Natural killer cell (primary cell): ENCODE measurements at places on chromosomes 13 and 19.

DNA sequence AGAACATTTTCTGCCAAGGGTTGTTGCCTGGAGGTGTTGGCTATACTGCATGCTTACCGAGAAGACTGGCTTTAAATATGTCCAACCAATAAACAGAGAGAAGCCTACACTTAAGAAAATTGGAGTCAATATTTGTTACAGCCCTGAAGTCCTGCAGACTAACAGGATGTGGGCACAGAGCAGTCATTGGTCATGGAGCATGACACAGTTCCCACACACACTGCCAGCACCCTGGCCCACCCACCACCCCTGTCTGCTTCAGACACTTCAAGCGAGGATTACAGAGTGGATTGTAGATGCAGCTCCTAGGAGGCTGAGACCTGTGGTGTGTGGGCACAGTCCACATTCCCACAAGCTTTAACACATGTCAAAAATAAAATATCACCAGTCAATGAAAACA lies 21.0 kb upstream of the SERP2 start:
- no peaks in the 10 kb centered on the region for H3K27me3 ChIP-seq
- no peak overlapping the region for H3K4me3 ChIP-seq
- H3K4me1 ChIP-seq, result peaks cover 25% of the 10 kb centered on the region
- H3K36me3 ChIP-seq, result no peaks in the 10 kb centered on the region
- DNase-seq, result peak; percentile 21
- peak overlapping the region; percentile 63 for H3K27ac ChIP-seq

DNA sequence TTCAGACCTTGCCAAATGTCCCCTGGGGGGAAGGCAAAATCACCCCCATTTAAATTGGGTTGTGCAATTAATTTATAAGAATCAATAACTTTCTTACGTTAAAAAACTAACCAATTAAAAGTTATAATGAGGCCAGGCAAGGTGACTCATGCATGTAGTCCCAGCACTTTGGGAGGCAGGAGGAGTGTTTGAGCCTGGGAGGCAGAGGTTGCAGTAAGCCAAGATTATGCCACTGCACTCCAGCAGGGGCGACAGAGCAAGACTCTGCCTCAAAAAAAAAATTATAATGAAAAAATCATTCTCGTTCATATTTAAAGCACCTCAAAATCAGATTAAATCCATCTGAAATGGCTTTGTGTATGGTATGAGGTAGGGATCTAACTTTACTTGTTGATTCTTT lies 18.4 kb upstream of the SIGLEC14 start:
- H3K27ac ChIP-seq, result no peak overlapping the region
- no peak for DNase-seq
- H3K36me3 ChIP-seq, result no peaks in the 10 kb centered on the region
- H3K4me3 ChIP-seq, result no peak overlapping the region
- H3K4me1 ChIP-seq, result no peaks in the 10 kb centered on the region
- H3K27me3 ChIP-seq, result peaks cover 8% of the 10 kb centered on the region

- H3K4me3 ChIP-seq, result no peak overlapping the region
- no peaks in the 10 kb centered on the region for H3K36me3 ChIP-seq
- H3K4me1 ChIP-seq, result no peaks in the 10 kb centered on the region
- H3K27ac ChIP-seq, result no peak overlapping the region
- no peak for DNase-seq
- H3K27me3 ChIP-seq, result no peaks in the 10 kb centered on the region
These were observed 1074.3 kb upstream of the SLC10A2 start for GRCh38 chr13:104140552-104140951.

DNA sequence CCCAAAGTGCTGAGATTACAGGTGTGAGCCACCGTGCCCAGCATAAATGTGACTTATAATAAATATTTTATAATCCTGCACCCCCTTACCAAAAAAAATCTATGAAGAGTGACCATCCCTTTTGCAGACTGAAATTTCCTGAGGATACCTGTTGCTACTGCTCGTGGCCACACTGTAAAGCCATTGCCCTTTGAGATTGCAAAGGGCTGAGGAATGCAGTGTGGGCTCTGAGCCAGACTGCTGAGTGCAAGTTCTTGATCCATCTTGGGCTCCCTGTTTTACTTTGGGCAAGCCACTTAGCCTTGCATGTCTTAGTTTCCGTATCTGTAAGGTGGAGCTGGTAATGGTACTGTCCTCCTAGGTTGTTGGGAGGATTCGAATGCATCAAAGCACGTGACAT lies 23.4 kb downstream of the SIPA1L3 start:
- no peaks in the 10 kb centered on the region for H3K36me3 ChIP-seq
- DNase-seq, result no peak
- H3K4me3 ChIP-seq, result no peak overlapping the region

GRCh38 chr13:30535046-30535445 lies 69.3 kb upstream of the HMGB1 start:
- H3K4me3 ChIP-seq, result no peak overlapping the region
- no peaks in the 10 kb centered on the region for H3K4me1 ChIP-seq
- H3K27ac ChIP-seq, result no peak overlapping the region

- DNase-seq, result no peak
- peaks cover 13% of the 10 kb centered on the region for H3K36me3 ChIP-seq
- no peak overlapping the region for H3K4me3 ChIP-seq
- H3K4me1 ChIP-seq, result no peaks in the 10 kb centered on the region
These were observed 19.6 kb downstream of the RNF6 start for GRCh38 chr13:26202365-26202972.

GRCh38 chr13:33994198-33994597 lies 176.2 kb downstream of the RFC3 start:
- no peaks in the 10 kb centered on the region for H3K27me3 ChIP-seq
- H3K27ac ChIP-seq, result no peak overlapping the region
- no peak overlapping the region for H3K4me3 ChIP-seq
- H3K4me1 ChIP-seq, result no peaks in the 10 kb centered on the region
- DNase-seq, result no peak

- no peaks in the 10 kb centered on the region for H3K36me3 ChIP-seq
- H3K4me3 ChIP-seq, result no peak overlapping the region
- H3K4me1 ChIP-seq, result no peaks in the 10 kb centered on the region
These were observed 49.3 kb downstream of the UFM1 start for GRCh38 chr13:38398711-38399493.

GRCh38 chr13:109366525-109366924 lies 419.9 kb downstream of the IRS2 start:
- no peaks in the 10 kb centered on the region for H3K36me3 ChIP-seq
- no peak for DNase-seq

- peaks cover 54% of the 10 kb centered on the region for H3K4me1 ChIP-seq
- no peaks in the 10 kb centered on the region for H3K36me3 ChIP-seq
- no peaks in the 10 kb centered on the region for H3K27me3 ChIP-seq
These were observed 576 bp downstream of the DOT1L start for GRCh38 chr19:2164020-2164998.

- no peak overlapping the region for H3K27ac ChIP-seq
- peaks cover 4% of the 10 kb centered on the region for H3K4me1 ChIP-seq
- DNase-seq, result no peak
- no peaks in the 10 kb centered on the region for H3K27me3 ChIP-seq
- no peaks in the 10 kb centered on the region for H3K36me3 ChIP-seq
These were observed 116.7 kb downstream of the KLF12 start for GRCh38 chr13:74017301-74018061.

DNA sequence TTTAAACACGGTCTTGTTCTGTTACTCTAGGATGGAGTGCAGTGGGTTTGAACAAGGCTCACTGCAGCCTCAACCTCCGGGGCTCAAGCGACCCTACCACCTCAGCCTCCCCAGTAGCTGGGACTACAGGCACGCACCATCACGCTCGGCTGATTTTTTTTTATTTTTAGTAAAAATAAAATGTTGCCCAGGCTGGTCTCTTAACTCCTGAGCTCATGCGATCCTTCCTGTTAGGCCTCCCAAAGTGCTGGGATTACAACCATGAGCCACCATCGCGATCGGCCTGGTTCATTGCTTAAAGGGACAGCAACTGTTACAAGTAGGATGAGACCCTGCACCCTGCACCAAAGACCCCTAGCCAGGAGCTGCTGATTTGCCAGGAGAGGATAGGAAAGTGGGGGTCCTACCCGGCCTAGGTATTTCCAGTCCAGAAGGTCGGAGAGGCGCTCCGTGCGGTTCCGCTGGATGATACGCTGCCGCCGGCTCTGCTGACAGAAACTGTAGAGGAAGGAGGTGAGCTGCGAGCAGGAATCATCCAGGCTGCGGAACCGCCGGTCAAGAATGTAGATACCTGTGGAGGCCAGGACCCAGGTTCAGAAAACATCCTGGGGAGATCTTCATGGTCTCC lies 5.1 kb downstream of the FTL start:
- H3K4me3 ChIP-seq, result no peak overlapping the region
- H3K36me3 ChIP-seq, result peaks cover 40% of the 10 kb centered on the region
- H3K27ac ChIP-seq, result no peak overlapping the region
- H3K27me3 ChIP-seq, result no peaks in the 10 kb centered on the region

- no peaks in the 10 kb centered on the region for H3K27me3 ChIP-seq
- H3K4me3 ChIP-seq, result no peak overlapping the region
- H3K36me3 ChIP-seq, result peaks cover 66% of the 10 kb centered on the region
- H3K27ac ChIP-seq, result no peak overlapping the region
- peaks cover 27% of the 10 kb centered on the region for H3K4me1 ChIP-seq
These were observed 55.5 kb upstream of the LDLR start for GRCh38 chr19:11033763-11034162.

- H3K4me1 ChIP-seq, result no peaks in the 10 kb centered on the region
- no peak overlapping the region for H3K27ac ChIP-seq
- DNase-seq, result no peak
- H3K36me3 ChIP-seq, result no peaks in the 10 kb centered on the region
These were observed 58.3 kb upstream of the ZNF507 start for GRCh38 chr19:32287086-32287485.
